SW 1271 (cell line): ENCODE measurements at places on chromosomes 7 and 10.
A peak's percentile ranks its signal among the peaks of the same experiment; 100 is the strongest.

GRCh38 chr10:14146025-14146424, 184.7 kb downstream of the FRMD4A start:
- peak; percentile 1 for DNase-seq

DNA sequence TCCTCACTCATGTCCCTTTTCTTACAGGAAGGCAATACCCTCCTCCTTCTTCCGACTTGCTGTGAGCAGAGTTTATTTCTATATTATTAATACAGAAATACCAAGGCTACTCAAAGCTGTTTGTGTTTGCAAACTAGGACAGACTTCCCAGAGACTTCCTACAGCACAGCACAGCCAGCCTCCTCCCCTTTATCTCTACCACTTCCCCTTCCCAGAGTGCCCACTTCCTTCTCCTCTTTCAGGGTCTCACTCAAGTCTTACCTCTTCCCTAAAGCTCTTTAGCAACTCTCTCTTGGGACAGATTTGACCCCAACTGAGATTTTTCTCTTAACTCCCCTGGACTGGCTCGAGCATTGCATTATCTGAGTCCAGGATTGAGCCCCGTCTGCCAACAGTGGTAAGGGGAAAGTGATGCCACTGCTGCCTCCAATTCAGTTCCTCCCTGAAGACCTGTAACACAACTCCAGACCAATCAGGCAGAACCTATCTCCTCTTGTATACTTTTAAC, 5.5 kb upstream of the LRGUK start:
- DNase-seq = no peak

GRCh38 chr10:61897671-61898434, 3.6 kb upstream of the ARID5B start:
- no peak for DNase-seq

- DNase-seq = no peak
These were observed 321.8 kb downstream of the DPP6 start for GRCh38 chr7:154373956-154374355.

DNA sequence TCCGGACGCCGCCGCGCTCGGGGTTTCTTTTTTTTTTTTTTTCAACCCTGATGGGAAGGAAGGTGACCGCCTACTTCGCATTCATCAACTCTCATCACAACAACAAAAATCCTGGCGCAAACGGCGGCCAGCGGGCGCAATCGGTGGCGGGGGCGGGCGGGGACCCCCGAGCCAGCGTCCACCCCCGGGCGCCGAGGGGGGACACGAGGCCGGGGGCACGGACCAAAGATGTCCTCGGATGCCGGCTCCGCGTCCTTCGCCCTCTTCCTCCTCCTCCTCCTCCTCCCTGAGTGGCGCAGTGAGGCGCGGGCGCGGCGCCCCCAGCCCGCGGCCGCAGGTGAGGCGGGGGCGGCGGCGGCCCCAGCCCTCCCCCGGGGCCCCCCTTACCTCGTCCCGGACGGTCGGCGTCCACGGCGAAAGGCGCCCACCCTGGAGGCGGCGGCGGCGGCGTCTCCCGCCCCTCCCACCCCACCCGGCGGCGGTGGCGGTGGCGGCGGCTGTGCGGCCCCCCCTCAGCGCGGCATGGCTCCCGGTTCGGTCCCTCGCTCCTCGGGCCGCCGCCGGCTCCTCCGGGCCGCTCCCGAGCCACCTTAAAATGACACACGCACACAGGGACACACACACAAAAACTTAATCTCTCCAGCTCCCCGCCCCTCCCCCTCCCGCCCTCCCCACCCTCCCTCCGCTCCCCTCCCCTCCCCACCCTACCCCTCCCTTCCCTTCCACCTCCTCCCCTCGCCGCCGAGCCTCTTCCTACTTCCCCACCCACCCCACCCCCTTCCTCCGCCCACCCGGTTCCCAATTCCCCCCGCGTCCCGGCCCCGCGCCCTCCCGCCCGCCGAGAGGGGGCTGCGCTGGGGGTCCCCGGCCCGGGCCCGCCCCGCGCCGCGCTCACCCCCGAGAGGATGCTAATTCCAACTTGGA, at the start of gene CTBP2:
Gene CTBP2, minus strand, starts transcription at position 632 of the 924 bp plus-strand sequence.
- peak; percentile 55 for DNase-seq

- DNase-seq = no peak
These were observed 50.2 kb upstream of the PIK3CG start for GRCh38 chr7:106814887-106815286.
